ENCODE measurements at places on chromosomes 6 and 20. TPM values are rescaled to one million over a fixed set of nuclear protein-coding genes. Genes with fewer than 3 reads are reported as not detected.

Gene LTV1
- total RNA-seq: 23.0 TPM

DNA sequence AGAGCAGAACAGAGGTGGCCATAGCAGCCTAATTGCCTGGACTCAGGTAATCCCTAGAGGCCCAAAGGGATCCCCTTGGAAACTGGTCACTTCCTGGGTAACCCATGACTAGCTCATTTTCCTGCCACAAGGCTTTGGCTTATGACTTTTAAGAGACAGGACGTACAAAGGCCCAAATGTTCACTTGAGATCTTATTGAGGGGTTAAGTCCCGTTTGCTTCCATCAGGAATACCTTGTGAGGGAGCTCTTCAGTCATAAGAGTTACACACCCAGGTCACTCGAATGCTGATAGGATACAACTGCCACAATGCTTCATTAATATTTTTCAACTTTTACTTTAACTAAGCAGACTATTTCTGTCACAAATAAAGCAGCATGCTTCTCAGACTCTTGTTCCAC is 51.7 kb downstream of the TMEM170B start:
- DNase-seq: peak; percentile 61

GRCh38 chr20:8339349-8339748 is 207.3 kb downstream of the PLCB1 start:
- no peak for DNase-seq

Gene CD40
- 0.45 TPM for total RNA-seq

DNA sequence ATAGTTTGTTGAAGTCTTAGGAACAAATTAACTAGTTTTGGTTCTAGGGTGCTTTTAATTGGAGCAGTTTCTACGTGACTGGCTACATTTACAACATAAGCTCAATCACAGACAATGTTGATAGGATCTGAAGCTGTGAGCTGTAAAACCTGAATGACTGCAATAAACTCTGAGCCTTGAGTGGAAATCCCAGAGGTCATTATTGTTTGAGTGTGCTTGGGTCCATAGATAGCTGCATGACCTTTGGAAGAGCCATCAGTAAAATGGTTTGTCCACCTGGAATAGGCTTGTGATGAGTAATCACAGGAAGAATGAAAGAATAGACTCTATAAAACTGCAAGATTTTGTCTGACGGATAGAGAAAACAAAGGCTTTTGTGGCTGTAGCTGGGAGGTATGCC is 26.7 kb downstream of the HLA-DRB1 start:
- DNase-seq: no peak

- no peak for DNase-seq
Measured at GRCh38 chr20:38219006-38219950, 41.3 kb downstream of the KIAA1755 start.

GRCh38 chr6:167056370-167056769 is 57.2 kb downstream of the CEP43 start:
- peak; percentile 6 for DNase-seq

DNA sequence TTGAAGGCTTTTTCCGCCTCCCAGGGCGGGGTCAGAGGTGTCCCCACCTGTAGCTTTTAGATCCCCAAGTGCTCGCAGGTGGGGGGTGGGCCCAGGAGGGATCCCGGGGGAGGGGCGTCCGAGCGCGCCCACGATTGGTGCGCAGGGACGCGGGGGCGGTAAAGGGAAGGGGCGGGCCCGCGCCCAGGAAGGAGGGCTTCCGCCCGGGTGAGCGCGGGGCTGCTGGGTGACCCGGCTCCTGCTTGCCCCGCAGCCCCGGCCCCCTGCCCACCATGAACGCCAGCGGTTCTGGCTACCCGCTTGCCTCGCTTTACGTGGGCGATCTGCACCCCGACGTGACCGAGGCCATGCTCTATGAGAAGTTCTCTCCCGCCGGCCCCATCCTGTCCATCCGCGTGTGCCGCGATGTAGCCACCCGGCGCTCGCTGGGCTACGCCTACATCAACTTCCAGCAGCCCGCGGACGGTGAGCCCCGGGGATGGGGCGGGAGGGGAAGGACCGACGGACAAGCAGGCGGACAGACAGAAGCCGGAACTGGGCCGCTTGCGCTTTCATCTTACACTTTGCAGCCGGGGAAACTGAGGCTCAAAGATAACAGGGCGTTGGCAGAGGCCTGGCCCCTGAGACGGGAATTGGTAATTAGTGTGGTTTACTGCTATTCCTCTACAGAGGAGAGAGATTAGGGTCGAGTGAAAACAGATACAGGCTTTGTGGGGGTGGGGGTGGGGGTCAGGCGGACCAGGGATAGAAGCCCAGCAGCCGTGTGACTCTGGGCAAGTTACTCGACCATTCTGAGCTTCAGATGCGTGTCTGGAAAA is at the start of gene PABPC1L:
Gene PABPC1L, plus strand, starts transcription at position 189 of the 818 bp plus-strand sequence. Its CDS starts 84 bp downstream, at position 273.
- DNase-seq: peak; percentile 50

DNA sequence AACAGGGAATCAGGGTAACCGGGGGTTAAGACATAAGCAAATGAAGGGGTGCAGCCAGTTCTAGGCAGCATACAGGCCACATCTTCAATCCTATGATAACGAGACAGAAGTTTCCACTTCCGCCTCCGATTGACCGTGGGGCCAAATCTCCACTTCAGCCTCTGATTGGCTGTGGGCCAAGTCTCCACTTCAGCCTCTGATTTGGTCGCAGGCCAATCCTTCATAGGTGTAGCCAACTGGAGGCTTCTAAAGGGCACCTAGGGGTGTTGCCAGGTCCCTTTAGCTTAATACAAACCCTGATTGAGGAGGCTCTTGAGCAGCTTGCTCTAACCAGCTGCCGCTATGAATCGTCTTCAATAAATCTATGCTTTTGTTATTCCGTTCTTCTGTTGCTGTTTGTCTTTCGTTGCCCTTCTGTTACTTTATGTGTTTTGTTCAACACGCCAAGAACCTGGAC is 2.1 kb upstream of the ERGIC3 start:
- DNase-seq: no peak

GRCh38 chr6:40380271-40380670 is 206.9 kb downstream of the LRFN2 start:
- no peak for DNase-seq

GRCh38 chr6:159067334-159067733 is 22.5 kb upstream of the TAGAP start:
- DNase-seq: no peak

Gene PSORS1C1
- total RNA-seq: 7.0 TPM

DNA sequence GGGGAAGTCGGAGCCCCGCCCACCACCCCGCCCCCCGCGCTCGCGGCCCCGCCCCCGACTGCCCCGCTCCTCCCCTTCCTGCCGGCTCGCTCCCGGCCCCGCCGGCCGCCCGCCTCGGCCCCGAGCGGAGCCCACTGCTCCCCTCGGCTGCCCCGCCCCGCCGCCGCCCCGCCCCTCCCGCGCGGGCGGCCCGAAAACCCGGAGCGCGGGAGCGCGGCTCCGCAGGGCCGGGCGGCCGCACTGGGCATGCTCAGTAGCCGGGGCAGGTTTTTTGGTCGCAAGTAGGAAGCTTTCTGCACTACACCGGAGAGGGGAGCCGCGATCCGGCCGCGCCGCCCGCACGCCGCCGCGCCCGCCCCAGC is at the start of gene CDYL:
Gene CDYL, plus strand, starts transcription at position 274 of the 362 bp plus-strand sequence. CDS start 380 bp downstream, outside the sequence.
- DNase-seq: peak; percentile 85

GRCh38 chr6:116136933-116137340 is 11.0 kb upstream of the COL10A1 start:
- no peak for DNase-seq

Measured in fibroblast of the aortic adventitia (primary cell).